ENCODE measurements at places on chromosomes 6 and 20.

GRCh38 chr6:119454714-119455113 is 105.2 kb upstream of the MAN1A1 start:
- DNase-seq, result no peak

DNA sequence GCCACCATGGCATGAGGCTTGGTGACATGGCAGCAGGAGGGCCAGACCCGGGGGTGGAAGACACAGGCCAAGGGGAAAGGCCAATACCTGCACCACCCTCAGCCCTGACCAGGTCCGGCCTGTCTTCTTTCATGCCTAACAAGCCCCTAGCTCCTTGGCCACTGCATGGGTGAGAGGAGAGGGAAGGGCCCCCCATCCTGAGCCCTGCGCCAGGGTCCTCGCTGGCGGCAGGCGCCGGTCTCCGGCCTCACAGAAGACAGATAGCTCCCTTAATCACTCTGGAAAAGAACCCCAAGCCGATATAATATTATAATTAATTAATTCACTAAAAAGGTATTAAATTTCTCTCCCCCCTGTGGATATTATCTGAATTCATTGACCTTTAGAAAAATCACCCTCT is 41.4 kb downstream of the MDFI start:
- no peak for DNase-seq

DNA sequence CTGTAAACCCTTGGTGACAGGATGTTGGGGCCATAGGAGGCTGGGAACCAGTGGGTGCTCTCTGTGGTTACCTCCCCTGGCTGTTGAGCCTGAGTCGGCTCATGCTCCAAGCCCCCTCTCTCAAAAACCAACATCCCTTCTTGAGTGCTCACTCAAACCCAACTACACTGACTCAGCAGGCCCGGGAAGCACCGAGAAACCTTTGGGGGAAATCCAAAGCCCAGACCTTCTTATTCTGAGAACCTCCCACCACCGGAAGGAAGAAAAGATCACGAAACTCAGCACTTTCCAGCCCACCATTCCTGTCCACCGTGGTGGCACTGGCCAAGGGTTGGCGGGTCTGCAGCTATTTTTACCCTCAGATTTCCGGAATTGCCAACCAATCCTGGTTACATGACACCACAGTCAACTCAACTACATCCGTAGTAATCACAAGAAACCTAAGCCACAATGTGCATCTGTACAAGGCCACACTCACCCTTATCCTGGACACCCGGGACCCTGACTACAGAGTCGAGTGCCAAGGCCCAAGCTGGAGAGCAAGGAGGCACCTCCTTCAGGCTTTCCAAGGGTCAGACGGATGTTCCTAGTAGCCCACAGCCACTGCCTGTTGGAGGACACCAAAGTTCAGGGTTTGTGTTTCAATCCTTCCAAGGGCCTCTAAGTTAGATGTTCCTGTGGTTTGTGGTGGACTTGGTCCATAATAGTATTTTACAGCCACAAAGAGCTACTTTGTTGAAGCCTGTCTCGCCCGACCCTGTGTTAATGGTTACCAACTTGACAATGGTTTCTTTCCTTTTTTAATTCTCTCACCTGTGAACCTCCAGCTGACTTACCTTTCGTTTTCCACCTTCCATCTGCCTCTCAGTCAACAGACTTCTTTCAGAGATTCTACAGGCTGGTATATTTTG is 317.0 kb downstream of the CDC5L start:
- peak; percentile 1 for DNase-seq

- DNase-seq, result no peak
These were observed 38.6 kb downstream of the HEBP2 start for GRCh38 chr6:138442663-138443062.

- no peak for DNase-seq
These were observed 846.4 kb upstream of the EYS start for GRCh38 chr6:66553441-66553840.

DNA sequence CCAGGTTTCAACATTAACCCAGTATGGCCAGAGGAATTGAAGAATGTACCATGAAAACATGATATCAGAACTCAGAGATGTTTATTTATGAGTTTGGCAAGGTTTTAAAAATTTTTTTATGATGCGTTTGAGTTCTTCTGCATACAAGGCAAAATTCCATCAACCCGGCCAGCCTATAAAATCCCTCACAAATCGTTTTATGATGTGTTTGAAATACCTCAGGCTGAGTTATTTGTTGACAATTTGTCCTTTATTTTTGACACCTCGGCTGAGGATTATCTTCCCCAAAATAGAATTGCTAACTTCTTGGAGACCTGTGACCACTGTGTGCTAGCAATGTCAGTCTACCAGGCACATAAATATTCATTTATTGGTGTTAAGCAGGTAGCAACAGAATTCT is 91.9 kb upstream of the SLC24A3 start:
- no peak for DNase-seq

- no peak for DNase-seq
These were observed 9.8 kb upstream of the CNKSR3 start for GRCh38 chr6:154520280-154520679.

DNA sequence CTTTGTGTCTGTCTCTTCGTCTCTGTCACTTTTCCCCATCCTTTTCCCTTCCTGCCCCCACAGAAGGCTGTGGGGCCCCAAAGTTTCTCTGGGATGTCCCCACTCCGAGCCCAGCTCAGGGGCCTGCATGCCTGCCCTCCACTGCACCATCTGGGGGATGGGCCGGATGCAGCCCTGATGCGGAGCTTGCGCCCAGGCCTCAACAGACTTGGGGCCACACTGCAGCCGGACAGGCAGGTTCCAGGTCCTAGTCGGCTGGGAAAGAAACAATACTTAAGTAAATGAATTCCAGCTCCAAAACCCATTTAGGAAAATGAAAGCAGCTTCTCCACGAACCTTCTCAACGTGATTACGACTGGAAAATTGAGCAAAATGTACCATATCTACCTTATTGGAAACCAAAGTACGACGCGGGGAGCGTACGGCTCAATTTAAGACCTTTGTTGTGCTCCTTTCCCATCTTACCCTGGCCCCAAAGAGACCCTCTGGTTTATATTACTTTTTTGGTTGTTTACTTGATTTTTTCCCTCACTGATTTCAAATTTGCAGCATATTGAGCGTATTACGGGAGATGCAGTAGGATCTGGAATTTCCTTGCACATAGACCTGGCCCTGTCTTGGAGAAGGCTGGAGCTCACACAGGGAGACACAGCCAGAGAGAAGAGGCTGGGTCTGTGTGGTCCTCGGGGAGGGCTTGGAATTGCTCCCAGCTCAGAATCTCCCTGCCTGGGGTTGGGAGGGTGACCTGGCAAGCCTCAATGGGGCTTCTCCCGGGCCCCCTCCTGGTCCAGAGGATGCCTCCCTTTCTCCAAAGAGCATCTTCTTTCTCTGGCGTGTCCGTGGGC is 8.0 kb downstream of the FOXC1 start:
- no peak for DNase-seq

DNA sequence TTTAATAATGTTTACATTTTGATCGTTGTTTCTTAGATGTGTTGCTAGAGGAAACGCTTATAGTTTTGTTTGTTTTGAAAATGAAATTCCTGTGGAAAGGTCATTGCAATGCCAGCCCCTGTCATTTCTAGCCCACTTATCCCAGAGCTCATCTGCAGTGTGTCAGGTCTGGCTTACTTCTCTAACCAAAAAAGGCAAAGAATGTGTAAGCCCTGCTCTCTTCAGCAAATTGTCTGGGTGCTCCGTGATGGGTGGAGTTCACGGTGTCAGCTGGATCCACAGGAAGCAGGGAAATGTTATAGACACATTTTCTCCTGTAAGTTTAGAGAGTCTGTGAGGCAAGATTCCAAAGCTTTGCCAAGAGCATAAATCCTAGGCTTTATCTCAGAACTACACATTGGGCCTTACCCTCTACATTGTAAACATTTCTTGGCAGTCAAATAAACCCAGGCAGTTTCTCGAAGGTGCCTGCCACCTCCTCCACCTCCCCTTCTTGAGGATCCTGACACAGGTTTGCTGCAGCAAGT is 50.9 kb downstream of the RPRD1B start:
- DNase-seq, result no peak

GRCh38 chr6:49151957-49152356 is 311.1 kb downstream of the MMUT start:
- DNase-seq, result no peak

DNA sequence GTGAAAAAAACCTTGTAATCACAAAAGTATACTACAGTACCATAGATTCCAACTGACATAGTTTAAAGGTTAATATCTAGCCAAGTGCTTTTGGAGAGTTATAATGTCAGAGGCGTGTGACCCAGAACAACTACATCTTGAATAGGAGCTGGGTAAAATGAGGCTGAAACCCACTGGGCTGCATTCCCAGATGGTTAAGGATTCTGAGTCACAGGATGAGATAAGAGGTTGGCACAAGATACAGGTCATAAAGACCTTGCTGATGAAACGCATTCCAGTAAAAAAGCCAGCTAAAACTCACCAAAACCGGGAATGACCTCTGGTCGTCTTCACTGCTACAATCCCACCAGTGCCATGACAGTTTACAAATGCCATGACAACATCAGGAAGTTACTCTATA is 22.4 kb upstream of the KIAA0408 start:
- DNase-seq, result no peak

DNA sequence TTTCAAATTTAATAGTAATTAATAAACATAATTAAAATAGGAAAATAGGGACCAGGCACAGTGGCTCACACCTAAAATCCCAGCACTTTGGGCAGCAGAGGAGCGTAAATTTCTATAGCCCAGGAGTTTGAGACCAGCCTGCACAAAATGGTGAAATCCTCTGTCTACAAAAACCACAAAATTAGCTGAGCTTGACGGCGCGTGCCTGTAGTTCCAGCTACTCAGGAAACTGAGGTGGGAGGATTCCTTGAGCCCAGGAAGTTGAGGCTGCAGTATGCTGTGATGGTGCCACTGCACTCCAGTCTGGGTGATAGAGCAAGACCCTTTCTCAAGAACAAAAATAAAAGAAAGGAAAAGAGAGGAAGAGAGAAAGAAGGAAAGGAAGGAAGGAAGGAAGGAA is 1387.0 kb upstream of the ADGRB3 start:
- no peak for DNase-seq

DNA sequence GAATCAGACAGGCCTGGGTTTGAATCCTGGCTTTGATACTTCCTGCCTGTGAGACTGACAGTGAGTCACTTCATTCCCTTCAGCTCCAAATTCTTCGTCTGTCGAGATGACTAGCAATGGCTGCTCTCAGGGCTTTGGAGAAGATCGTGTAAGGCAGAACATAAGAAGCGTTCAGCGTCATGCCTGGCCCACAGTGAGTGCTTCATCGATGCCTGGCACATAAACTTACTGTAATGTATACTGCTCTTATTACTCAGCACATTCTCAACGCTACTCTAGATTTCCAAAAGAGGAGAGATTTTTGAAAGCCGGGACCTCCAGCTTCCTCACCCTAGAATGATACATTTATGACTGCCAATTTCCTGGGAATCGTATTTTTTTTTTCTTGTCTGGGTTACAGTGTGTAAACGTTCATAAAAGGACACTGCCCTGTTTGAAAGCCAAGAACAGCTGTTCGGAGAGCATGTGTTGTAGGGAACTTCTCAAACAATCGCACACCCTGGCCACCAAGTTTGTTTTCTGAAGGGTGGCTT is 16.2 kb upstream of the BCAS1 start:
- no peak for DNase-seq

- no peak for DNase-seq
These were observed 96.2 kb downstream of the TCP11 start for GRCh38 chr6:35044761-35045421.

DNA sequence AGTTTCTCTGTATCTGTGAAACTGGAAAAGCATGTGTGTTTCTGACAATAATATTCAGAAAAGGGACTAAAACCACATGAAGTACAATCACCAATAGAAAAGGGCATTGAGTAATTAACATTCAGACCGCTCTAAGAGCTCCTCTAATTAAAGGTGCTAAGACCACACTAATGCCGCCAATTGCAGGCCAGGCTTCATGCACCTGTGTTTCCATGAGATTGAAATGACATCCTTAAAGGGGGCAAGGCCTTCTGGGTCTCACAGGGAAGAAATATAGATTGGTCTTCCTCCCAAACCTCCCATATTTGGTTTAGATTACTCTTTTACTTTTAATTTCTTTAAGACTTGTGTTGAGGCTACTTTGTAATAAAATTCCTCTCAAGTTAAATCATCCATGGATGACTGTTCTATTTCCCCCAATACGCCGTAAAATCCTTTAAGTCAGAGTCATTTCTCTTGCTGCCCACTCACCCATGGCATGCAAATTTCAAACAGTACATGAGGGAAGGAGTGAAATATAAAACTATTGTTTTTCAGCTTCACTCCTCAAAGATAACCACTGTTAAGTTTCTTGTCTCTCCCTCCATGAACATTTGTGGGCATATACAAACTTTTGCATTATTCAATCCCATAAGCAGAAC is 110.6 kb downstream of the UBE3D start:
- DNase-seq, result no peak

- DNase-seq, result no peak
These were observed 185.7 kb downstream of the SASH1 start for GRCh38 chr6:148528292-148528691.

- no peak for DNase-seq
These were observed 159.9 kb downstream of the TFAP2B start for GRCh38 chr6:50978380-50979170.

DNA sequence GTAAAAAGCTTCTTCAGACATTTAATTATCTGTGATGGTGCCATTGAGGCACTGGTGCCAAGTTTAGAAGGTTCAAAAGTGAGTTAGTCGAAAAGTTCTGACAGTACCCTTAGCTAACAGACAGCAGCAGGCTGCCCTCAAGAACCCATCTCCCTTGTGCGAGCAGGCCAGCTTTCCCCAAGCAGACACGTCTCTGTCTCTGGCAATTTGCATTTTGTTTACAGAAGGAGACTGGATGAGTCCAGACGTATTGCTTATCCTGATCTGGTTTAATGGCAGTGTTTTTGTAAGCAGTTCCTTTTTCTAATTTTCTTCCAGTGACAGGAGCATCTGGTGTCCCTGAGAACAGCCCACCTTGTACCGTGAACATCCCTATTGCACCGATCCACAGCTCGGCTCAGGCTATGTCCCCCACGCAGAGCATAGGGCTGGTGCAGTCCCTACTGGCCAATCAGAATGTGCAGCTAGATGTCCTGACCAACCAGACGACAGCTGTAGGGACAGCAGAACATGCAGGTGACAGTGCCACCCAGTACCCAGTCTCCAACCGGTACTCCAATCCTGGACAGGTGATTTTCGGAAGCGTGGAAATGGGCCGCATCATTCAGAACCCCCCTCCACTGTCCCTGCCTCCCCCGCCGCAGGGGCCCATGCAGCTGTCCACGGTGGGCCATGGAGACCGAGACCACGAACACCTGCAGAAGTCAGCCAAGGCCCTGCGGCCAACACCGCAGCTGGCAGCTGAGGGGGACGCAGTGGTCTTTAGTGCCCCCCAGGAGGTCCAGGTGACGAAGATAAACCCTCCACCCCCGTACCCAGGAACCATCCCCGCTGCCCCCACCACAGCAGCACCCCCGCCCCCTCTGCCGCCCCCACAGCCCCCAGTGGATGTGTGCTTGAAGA is 58.3 kb upstream of the TMEM181 start:
- no peak for DNase-seq

DNA sequence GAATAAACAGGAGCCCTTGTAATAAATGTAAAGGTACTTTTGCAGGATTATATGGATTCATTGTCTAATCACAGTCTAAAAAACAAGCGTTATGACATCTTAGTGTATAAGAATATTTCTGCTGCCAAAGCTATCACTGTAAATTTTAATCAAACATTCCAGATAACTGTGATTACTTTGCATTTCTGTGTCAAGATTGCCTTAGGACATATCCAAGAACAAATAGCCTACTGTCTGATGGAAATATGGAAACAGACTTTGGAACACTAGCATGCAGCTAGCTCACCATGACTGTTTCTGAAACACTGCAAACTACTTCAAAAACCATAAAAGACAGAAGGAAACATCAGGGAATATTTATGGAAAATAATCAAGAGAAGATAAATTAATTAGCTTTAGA is 248.7 kb upstream of the ASCC3 start:
- no peak for DNase-seq

GRCh38 chr6:126086560-126086959 is 100.2 kb downstream of the TRMT11 start:
- DNase-seq, result no peak

Measured in CD4-positive, alpha-beta T cell treated with Interleukin-4 for 4 hours (primary cell).